Adipocyte (in vitro differentiated cells): ENCODE measurements at places on chromosomes 16 and 17.

DNA sequence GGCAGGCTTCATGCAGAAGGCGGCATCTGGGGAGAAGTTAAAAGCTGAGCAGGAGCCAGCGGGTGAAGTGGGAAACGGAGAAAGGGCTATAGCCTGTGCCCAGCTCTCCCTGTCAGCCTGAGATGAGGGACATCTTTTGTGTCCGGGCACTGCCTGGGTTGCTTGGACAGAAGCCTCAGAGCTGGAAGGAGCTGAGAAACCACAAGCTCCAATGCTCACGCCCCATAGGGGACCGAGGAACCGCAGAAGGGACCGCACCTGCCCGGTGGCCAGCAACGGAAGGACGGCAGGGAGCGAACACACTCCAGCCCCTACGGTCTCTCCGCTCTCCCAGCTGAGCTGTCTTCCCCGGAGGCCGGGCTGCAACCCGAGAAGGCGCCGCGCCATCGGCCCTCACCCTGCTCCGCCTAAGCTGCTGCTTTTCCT, 175.8 kb downstream of the NPIPB11 start:
- DNase-seq = peak; percentile 28

- DNase-seq = no peak
These were observed 31.9 kb downstream of the REXO5 start for GRCh38 chr16:20838240-20838639.

DNA sequence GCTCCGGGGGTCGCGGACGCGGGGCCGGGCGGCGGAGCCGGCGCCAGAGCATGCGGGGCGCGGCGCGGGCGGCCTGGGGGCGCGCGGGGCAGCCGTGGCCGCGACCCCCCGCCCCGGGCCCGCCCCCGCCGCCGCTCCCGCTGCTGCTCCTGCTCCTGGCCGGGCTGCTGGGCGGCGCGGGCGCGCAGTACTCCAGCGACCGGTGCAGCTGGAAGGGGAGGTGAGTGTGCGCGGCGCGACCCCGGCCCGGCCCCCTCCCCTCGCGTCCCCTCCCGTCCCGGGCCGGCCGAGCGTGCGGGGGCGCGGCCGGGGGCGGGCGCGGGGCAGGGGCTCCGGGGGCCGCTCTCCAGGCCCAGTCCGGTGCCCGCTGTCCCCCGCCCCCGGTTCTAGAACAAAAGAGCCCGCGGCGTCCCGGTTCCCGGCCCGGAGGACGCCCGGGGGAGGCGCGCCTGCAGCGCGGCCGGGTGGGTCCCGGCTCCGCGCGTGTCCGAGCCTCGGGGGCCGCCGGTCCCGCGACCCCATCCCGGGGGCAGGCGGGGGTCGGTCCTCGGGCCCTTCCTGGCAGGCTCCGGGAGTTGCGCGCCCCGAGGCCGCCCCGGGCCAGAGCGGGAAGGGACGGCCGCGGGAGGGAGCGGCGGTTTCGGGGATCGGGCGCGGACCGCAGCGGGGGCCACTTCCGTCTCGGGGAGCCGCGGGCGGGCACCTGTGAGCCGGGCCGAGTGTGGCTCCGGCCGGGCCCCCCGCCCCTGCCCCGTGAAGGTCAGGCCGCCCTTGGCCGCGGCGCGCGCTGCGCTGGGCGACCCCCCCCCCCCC, 563 bp downstream of the METRNL start:
- DNase-seq = peak; percentile 56

DNA sequence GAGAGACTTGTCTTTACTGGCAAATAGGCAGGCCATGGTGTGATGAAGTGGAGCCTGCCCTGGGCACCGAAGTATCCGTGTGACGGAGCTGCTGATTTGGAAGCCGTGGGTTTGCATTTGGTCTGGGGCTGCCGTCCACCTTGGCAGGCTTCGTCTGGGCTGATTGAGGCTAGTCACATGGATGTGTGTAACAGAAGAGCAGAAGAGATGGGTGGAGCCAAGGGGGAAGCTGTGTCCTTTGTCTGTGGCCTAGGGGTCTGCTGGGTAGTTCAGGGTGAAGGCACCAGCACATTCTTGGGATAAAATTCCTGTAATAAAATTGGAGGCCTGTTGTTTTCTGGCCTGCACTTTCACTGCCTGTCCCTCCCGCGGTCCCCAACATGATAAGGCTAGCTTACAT, 106.1 kb downstream of the AATF start:
- no peak for DNase-seq

DNA sequence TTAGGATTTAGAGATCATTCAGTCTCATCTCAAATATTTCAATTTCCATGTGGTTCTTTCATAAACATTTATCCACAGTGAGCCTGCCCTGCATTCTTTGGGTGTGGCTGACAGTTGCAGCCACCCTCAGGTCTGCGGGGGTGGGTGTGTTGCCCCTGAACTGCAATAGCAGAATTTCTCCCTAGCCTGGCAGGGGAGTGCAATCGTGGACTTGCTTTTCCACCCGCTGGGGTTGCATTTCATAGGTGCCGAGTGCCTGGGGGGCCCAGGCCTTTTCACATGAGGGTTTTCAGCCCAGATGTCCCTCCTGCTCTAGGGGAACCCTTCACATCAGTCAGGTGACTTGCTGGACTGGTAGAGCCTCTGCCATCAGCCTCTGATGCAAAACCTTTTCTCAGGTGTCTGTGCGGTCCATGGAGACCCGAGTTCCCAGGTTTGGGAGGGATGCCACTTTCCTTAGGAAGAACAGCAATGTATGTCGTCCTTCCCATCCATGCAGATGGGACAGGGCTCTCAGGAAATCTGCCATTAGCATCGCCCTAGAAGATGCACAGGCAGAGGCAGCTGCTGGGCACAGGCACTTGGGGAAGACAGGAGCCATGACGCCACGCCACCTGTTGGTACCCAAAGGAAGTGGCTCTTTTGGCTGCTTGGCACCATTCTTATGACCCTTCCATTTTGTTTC, 2.4 kb upstream of the USP36 start:
- DNase-seq = peak; percentile 35

DNA sequence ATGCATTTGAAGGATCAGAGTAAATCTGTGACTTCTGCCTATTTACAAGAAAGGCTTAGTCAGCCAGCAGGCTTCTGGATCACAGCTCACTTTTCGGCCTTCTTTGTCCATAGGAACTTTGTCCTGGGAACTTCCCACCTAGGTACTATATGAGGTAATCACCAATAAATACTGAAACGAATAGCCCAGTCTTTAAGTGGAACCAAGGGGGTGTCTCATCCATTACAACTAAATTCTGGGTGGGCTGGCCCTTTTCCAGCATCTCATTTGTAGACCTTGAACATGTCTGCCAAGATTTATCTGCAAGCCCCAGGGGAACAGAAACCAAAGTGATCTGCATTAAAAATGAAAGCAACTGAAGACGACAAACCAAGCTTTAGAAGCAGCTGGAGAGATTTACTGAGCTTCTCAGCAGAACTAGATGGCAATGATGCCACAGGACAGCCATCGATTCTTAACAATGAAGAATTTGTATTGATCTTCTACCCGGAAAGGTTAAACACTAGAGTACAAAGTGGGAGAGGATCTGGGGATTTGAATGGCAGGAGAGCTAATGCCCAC, 55.5 kb downstream of the SNX11 start:
- DNase-seq = no peak

DNA sequence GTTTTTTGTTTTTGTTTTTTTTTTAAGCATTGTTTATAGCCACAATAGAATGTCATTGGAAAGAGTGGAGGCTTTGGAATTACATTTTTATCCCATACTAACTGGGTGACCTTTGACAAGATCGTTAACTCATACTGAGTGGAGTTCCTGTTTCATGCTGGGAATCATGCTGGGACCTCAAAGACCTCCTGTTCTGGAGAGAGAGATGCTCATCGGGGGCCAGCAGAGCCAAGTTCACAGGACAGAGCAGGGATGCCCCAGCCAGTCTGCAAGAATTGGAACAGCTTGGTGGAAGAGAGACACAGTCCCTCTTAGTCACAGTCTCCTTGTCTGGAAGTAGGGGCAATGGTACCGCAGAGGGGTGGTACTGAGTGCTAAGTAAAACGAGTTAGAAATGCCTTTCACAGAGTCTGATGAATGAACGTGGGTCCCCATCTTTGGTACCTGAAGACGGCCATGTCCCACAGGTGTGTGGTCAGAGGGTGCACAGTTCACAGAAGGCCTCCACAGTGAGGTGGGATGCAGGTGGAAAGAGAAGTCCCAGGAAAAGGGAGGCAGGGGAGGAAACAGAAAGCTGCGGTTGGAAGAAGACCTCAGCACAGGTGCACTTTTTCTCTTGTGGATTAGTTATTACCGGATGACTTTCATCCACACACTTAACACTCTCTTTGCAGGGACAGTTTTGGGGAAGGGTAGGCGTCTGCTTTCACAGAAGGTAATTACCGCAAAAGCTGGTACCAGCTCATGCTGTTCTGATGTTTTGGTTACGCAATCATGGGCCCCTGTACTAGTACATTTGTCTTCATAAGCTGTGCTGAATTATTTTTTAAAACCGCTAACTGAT, 147.8 kb downstream of the PRKCA start:
- no peak for DNase-seq

DNA sequence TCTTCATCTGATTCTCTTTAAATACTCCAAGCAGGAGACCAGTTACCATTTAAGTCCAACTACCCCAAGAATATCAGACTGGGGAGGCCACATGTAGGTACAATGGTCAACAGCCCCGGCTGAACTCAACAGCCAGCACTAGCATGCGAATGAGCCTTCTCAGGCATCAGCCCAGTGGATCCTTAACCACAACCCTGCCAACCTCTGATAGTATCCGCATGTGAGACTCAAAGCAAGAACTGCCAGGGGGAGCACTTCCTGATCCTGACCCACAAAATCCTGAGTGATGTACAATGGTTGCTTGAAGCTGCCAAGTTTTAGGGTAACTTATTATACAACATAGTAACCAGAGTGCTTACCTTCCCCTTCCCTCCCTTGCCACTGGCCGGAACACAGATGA, 4.0 kb downstream of the PYY start:
- DNase-seq = no peak

DNA sequence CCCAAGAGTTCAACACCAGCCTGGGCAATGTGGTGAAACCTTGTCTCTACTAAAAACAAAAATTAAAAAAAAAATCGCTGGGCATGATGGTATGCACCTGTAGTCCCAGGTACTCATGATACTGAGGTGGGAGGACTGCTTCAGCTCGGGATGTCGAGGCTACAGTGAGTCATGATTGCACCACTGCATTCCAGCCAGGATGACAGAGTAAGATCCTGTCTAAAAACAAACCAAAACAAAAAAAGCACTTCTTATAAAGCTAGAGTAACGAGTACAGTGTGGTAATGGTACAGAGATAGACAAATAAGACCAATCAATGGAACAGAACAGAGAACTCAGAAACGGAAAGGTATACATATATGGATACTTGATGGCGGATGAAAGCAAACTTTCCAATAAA, 4.4 kb downstream of the NSMCE1 start:
- peak; percentile 64 for DNase-seq

GRCh38 chr17:34382621-34383124, 19.6 kb upstream of the CCL1 start:
- no peak for DNase-seq

- DNase-seq = no peak
These were observed 52.7 kb downstream of the ARSG start for GRCh38 chr17:68343976-68344375.
